ENCODE measurements at places on chromosomes 1 and 21.

GRCh38 chr1:176241385-176242015 lies 34.4 kb upstream of the COP1 start:
- peak; percentile 20 for DNase-seq

GRCh38 chr1:234256359-234256758 lies 116.9 kb upstream of the COA6 start:
- DNase-seq, result no peak

GRCh38 chr1:205772607-205773032 lies 2.7 kb downstream of the RAB29 start:
- no peak for DNase-seq

GRCh38 chr1:245084551-245084950 lies 70.2 kb upstream of the KIF26B start:
- DNase-seq, result no peak

GRCh38 chr1:212595787-212596714 lies 12.5 kb upstream of the ATF3 start:
- DNase-seq, result peak; percentile 98

All from non-pigmented ciliary epithelial cell (primary cell).